ENCODE measurements at places on chromosomes 5 and 9. TPM values are rescaled to one million over a fixed set of nuclear protein-coding genes. Genes with fewer than 3 reads are reported as not detected.

- no peak overlapping the region for H3K27ac ChIP-seq
- H3K4me1 ChIP-seq, result no peaks in the 10 kb centered on the region
- no peaks in the 10 kb centered on the region for H3K36me3 ChIP-seq
- DNase-seq, result no peak
- H3K4me3 ChIP-seq, result no peak overlapping the region
Measured at GRCh38 chr5:87741881-87742280, 329.2 kb upstream of the CCNH start.

DNA sequence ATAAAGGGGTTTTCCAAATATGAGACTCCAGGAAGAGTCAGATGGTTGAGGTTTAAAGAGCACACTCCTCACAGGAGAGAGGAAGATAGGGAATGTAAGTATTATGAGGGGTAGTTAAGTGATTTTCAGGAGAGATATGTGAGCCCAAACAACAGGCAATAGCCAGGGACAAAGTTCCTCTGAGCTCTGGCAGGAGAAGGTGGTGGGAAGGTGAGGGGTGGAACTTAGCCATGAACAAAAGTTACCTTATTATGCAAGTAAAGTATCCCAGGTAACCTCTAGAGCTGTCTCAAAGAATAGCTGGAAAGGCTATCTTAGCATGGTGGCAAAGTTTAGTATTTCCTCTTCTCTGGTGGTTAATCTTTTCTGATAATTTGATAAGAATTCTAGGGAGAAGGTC is 450.5 kb upstream of the PTPRD start:
- H3K4me1 ChIP-seq, result no peaks in the 10 kb centered on the region
- DNase-seq, result no peak
- H3K27me3 ChIP-seq, result no peaks in the 10 kb centered on the region
- no peak overlapping the region for H3K27ac ChIP-seq
- no peak overlapping the region for H3K4me3 ChIP-seq

DNA sequence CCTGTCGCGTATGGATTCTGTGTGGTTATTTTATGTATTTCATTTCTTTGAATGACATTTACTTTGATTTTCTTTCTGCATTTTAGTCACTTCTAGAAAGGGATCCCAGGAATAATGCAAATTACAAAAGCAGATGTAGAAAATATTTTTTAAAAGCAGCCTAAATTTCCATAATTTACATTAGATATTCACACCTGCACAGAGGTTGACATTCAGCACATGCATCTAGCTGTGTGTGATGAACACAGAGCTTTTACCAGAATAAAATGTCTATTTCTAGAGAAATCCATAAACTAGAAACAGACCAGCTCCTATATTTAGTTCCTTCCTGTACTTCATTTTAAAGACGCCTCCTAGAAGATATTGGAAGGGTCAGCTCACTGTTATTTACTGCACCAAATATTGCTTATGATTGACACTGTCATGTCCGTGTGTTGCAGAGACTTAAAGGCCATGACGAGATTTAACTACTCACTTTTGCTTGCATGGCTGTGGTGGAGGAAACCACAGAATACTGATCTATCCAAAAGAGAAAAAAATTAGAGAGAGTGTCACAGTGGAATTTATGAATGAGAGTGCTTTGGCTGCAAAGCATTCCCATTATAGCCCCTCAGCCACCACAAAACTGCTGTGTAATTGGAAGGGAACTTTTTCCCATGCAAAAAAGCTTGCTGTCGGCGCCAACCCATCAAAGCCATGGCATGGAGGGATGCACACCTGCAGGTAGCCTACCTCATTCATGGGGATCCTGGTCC is 58.1 kb downstream of the EBF1 start:
- no peaks in the 10 kb centered on the region for H3K27me3 ChIP-seq
- DNase-seq, result no peak
- no peak overlapping the region for H3K4me3 ChIP-seq
- H3K27ac ChIP-seq, result no peak overlapping the region
- H3K4me1 ChIP-seq, result peaks cover 27% of the 10 kb centered on the region

DNA sequence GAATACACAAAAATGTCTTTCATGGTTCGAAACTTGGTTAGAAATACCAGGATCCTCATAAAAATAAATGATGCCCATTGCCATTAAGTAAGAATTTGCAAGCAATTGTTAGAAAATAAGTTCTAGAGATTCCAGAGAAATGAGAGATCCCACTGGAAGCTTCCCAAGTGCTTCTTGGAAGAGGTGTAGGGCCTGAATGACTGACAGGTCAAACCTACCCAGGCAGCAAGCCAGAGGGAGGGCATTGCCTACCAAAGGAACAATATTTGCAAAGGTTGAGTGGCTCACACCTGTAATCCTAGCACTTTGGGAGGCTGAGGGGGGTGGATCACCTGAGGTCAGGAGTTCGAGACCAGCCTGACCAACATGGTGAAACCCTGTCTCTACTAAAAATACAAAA is 777.0 kb upstream of the WWC1 start:
- no peak for DNase-seq
- no peak overlapping the region for H3K4me3 ChIP-seq
- H3K27ac ChIP-seq, result no peak overlapping the region
- no peaks in the 10 kb centered on the region for H3K4me1 ChIP-seq
- H3K27me3 ChIP-seq, result peaks cover 10% of the 10 kb centered on the region

DNA sequence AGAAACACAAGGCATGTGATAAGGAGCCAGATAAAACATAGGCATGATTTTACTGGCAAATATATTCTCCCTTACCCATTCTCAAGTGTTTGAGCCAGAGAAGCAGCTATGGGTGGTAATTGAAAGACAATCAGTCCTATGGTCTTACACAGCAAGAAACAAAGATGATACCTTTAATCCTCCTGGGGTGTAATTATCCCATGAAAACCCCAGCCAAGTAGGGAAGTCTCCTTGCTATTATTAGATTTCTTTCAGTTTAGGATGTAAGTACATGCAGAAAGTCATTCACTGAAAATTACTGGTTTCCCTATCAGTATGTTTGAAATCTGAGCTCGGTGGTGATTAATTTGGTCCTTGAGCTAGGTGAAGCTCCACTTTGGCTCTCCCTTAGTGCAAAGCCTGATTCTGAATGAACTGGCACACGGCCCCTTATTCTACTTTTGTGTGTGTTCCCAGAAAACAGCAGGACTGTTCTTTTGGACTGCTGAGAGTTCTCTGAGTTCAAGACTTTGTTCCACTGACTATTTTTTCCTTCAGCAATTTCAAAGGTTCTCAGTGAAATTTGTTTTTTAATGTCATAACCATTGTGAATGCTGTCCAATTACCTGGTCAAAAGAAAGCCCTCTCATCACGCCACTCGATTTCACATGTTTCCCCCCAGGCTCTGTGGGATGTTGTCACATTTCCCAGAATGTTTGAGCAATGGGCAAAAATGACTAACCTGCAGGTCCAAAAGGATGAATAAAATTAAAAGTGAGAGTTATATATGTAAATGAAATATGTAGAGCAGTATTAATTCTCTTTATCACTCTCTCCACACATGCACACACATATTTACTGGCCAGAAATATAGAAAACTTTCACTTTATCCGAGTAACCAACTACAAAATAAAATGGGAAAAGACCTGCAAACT is 343.0 kb downstream of the RAB3C start:
- no peak overlapping the region for H3K4me3 ChIP-seq
- no peak overlapping the region for H3K27ac ChIP-seq
- H3K4me1 ChIP-seq, result peaks cover 12% of the 10 kb centered on the region
- peak; percentile 23 for DNase-seq
- no peaks in the 10 kb centered on the region for H3K36me3 ChIP-seq

DNA sequence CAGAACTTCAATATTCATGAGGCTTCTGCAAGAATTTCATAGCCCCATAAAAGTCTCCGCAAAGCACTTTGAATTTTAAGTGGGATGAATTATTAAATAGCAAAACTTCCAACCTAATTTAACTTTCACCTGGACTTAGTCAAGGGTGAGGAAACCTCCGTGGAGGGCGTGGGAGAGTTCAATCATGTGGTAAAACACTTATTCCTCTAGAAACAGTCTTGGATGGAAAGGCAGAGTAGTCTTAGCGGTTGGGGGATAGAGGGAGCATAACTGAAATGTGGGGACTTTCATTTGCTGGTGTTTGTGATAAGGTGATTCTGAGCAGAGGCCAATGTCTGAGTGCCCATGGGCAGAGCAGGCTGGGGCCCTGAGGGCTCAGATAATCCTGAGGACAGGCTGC is 241.9 kb downstream of the IRX1 start:
- no peak overlapping the region for H3K27ac ChIP-seq
- no peaks in the 10 kb centered on the region for H3K4me1 ChIP-seq
- no peaks in the 10 kb centered on the region for H3K36me3 ChIP-seq
- H3K4me3 ChIP-seq, result no peak overlapping the region
- no peak for DNase-seq

DNA sequence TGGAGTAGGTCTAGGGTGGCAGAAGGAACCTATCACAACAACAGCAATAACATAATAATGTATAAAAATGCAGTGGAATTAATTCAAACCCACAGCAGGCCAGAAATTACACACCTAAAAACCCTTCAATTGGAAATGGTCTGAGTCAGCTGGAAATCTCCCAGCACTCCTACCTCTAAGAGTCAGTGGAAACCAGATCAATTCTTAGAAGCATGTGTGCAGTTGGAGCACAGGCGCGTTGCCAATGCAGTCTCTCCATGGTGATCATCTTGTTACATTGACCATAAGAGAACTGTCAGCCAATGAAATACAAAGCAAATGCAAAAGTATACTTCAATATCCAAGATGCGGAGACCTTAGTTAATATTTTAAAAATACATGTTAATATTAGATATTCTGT is 15.1 kb upstream of the CSNK1G3 start:
- DNase-seq, result peak; percentile 76
- H3K27ac ChIP-seq, result peak overlapping the region; percentile 50
- H3K36me3 ChIP-seq, result no peaks in the 10 kb centered on the region
- no peak overlapping the region for H3K4me3 ChIP-seq
- H3K4me1 ChIP-seq, result peaks cover 32% of the 10 kb centered on the region
- no peaks in the 10 kb centered on the region for H3K27me3 ChIP-seq

DNA sequence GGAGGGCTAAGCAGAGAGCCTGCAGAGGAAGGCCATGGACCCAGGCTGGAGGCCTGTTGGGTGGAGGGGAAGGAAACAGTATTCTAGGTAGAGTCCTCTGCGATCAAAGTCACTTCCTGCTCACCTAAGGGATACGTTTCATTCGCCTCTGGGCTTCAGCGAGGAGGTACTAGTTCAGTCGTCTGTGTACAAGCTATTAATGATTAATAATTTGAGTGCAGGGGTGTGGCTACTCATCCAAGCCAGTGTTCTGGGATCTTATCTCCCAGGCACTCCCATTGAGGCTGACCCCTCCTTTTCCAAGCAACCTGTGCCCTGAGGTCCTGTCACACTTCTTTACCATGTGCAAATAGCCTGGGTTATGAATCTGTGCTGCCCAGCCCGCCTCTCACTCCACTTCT is 25.2 kb downstream of the RALGPS1 start:
- H3K36me3 ChIP-seq, result no peaks in the 10 kb centered on the region
- no peaks in the 10 kb centered on the region for H3K4me1 ChIP-seq
- no peaks in the 10 kb centered on the region for H3K27me3 ChIP-seq
- DNase-seq, result no peak

DNA sequence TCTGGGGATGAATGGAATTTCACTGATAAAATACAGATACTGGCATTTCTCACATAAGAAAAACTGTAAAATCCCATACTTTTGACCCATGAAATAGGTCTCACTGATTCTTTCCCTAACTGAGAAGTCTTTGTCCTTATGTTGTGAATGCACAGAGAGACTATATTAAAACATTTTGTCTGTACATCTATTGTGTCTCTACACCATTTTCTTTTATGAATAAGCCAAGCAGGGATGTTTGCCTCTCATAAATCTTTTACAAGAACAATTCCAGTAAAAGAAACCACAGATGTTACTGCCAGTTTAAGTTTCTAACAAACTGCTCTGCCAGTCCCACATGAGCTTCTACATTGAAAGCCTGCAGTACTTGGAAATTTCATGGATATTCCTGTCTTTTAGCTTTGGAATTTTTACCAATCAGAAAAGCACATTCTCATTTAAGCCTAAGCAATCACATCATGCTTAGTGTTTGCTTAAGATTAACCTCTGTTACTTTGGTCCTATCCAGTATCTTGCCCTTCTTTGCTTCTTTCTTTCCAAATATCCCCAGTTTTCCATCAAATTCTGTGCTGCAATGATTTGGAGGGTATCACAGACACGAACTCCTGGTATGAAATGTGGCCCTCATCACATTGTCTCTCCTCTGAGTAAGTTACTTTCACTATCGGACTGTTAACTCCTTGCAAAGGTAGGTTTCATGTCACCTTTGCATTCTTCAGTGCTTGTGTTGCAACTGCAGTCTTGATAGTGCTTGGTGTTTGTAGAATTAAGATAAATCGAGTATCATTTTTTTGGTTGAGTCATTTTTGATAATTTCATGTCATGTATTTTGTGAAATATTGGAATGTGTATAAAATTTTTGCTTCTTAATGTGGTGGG is 415.1 kb upstream of the ADAMTSL1 start:
- no peak overlapping the region for H3K4me3 ChIP-seq
- H3K36me3 ChIP-seq, result no peaks in the 10 kb centered on the region
- H3K4me1 ChIP-seq, result no peaks in the 10 kb centered on the region
- no peak for DNase-seq

- H3K36me3 ChIP-seq, result no peaks in the 10 kb centered on the region
- no peak for DNase-seq
- H3K4me1 ChIP-seq, result no peaks in the 10 kb centered on the region
Measured at GRCh38 chr9:36532353-36532752, 40.3 kb upstream of the MELK start.

DNA sequence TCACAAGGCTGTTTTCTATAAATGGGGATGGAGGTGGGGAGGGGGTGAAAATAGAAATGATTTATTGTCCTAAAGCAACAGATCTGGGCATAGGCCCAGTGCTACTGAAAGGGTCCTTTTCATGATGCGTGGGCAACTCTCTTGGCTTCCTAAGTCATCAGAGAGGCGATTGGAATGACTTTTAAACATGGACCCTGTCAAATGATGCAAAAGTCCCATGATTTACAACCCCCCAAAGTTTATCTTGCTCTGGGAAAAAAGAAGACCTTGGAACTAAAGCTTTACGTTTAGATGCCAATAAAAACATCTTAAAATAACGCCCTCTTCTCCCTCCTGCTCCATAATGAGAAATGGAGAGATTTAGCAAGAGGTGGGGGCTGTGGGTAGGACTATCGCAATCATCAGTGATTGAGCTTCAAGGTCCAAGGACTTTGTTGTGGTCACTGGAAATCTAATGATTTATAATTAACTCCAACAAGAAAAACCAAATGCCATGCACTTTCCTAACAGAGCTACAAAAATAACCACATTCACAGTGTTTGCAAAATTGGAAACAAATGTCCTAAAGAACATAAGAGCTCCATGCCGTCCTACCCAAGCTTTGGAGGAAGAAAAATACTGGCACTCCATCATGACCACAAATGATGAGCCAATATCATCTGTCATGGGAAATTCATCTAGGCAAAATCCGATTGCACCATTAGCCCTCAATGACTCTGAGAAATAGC is 167.5 kb upstream of the CLINT1 start:
- peak; percentile 92 for DNase-seq
- peaks cover 13% of the 10 kb centered on the region for H3K4me1 ChIP-seq
- H3K27me3 ChIP-seq, result 0 out of 2 replicates have a peak, but pooled peaks cover 11% of the 10 kb centered on the region
- H3K4me3 ChIP-seq, result 0 out of 2 replicates have a peak overlapping the region, but pooled peaks have one; percentile 8
- no peaks in the 10 kb centered on the region for H3K36me3 ChIP-seq
- H3K27ac ChIP-seq, result peak overlapping the region; percentile 49

- peaks cover 18% of the 10 kb centered on the region for H3K4me1 ChIP-seq
- no peak overlapping the region for H3K27ac ChIP-seq
Measured at GRCh38 chr5:43073597-43074546, 33.8 kb upstream of the ANXA2R start.

- H3K4me3 ChIP-seq, result no peak overlapping the region
- H3K27me3 ChIP-seq, result no peaks in the 10 kb centered on the region
- H3K36me3 ChIP-seq, result no peaks in the 10 kb centered on the region
- no peak for DNase-seq
Measured at GRCh38 chr9:36322462-36322861, 64.2 kb upstream of the GNE start.

MSMP gene
- total RNA-seq, result not detected

CDC23 gene
- 30.5 TPM for total RNA-seq

UBE2QL1 gene
- total RNA-seq, result not detected

SLC6A19 gene
- not detected for total RNA-seq

TMEM161B gene
- total RNA-seq, result 9.4 TPM

BARHL1 gene
- not detected for total RNA-seq

POLR3G gene
- total RNA-seq, result 8.8 TPM
